ENCODE measurements at places on chromosomes 5 and 9.

GRCh38 chr5:176692839-176693476 lies 45.7 kb downstream of the TSPAN17 start:
- H3K4me3 ChIP-seq = no peak overlapping the region
- H3K36me3 ChIP-seq = no peaks in the 10 kb centered on the region
- peaks cover 5% of the 10 kb centered on the region for H3K4me1 ChIP-seq
- peaks cover 73% of the 10 kb centered on the region for H3K27me3 ChIP-seq
- no peak overlapping the region for H3K27ac ChIP-seq
- DNase-seq = no peak

- H3K4me1 ChIP-seq = no peaks in the 10 kb centered on the region
- DNase-seq = no peak
- peaks cover 8% of the 10 kb centered on the region for H3K27me3 ChIP-seq
- no peak overlapping the region for H3K27ac ChIP-seq
- no peaks in the 10 kb centered on the region for H3K36me3 ChIP-seq
These were observed 63.6 kb downstream of the MAST4 start for GRCh38 chr5:66659780-66660179.

DNA sequence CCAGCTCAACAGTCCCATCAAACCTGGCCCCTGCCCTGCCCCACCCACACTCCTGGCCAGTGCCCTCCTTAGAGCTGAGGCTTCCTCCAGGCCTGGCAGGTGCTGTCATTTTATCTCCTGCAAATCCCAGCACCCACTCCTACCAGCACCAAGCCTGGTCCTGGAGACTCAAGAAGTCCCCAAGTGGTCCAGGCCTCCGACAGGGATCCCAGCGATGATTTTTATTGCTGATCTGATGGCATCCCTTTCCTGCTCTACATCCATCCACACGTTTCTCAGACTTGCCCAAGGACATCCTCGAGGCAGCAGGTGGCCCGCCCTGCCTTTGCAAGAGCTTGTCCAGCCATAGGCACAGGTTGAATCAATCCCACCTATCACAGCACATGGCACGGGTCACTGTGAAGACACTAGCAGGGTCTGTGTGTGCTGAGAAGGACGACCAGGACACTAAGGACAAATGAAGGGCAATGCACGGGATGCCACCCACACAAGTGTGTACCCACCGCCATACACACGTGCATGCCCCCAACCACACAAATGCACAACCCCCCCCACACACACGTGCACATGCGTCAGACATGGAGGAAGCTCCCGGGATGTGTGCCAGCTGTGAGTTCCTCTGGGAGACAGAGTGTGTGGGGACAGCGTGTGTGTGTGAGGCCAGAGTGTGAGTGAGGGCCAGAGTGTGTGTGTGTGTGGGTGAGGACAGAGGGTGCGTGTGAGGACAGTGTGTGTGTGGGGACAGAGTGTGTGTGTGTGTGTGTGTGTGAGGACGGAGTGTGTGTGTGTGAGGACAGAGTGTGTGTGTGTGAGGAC lies 62.4 kb upstream of the UBAC1 start:
- DNase-seq = no peak
- H3K27me3 ChIP-seq = peaks cover 45% of the 10 kb centered on the region
- no peak overlapping the region for H3K4me3 ChIP-seq
- no peaks in the 10 kb centered on the region for H3K4me1 ChIP-seq
- H3K27ac ChIP-seq = no peak overlapping the region
- H3K36me3 ChIP-seq = peaks cover 8% of the 10 kb centered on the region

- H3K27me3 ChIP-seq = no peaks in the 10 kb centered on the region
- peaks cover 17% of the 10 kb centered on the region for H3K36me3 ChIP-seq
- DNase-seq = no peak
These were observed 412 bp downstream of the RIOK2 start for GRCh38 chr5:97182571-97183099.

DNA sequence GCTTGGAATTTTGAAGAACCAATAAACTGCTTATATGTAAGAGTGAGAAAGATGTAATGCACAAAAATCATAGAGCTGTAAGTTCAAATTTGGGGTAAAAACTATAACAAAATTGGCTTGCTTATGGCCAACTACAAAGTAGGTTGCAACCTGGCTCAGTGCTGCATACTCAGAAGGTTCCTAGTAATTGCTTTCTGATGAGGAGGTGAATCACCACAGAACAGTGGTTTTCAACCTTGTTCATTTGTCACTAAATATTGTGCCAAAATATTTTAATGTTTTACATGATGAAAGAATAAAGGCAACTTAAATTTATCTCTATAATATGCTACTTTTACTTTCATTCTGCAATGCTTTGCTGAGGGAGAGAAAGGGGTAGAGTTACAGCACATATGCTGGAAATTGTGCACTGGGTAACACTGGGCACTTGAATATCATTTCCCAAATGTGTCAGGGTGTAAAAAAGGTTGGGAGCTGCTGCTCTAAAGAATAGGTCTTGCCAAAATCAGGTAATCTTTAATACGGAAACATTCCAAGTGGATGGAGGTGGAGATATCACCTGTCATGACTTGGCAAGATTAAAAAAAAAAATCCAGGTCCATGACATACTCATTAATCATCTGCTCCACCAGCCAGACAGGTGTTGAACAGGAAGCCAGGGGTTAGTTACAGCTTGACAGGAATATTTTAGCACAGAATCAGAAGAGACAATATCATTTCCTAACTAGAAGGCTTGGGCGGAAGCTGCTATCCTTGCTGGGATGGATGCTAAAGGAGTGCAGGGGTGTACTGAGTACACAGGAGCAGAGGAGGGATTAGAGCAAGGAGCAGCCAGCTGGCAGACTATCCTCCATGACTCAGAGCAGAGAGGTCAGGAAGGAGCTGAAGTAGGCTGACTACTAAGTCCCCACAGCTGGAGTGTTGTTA lies 34.6 kb upstream of the CCL21 start:
- no peaks in the 10 kb centered on the region for H3K4me1 ChIP-seq
- peaks cover 40% of the 10 kb centered on the region for H3K27me3 ChIP-seq
- no peak for DNase-seq
- no peak overlapping the region for H3K27ac ChIP-seq

GRCh38 chr5:60436518-60436917 lies 263.4 kb downstream of the DEPDC1B start:
- H3K27me3 ChIP-seq = no peaks in the 10 kb centered on the region
- H3K27ac ChIP-seq = no peak overlapping the region
- peaks cover 7% of the 10 kb centered on the region for H3K4me1 ChIP-seq
- no peak overlapping the region for H3K4me3 ChIP-seq
- H3K36me3 ChIP-seq = peaks cover 10% of the 10 kb centered on the region

DNA sequence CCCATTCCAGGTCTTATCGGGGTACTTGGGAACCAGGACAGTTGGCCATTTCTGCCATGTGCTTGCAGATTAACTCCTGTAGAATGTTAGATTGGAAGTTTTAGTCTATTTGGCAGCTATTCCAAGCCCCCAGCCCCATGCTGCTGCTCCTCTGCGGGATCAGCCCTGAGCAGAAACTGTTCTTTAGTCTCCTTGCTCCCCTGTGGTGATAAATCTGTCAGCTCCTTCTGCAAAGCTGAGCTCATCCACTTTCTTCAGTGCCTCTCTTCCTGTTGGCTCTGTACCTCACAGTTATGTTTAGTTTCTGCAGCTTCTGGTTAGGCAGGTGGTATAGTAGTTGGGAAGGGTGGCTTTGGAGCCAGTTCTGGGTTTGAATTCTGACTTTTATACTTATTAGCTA lies 170.4 kb downstream of the GRIA1 start:
- no peak for DNase-seq
- no peak overlapping the region for H3K4me3 ChIP-seq
- no peak overlapping the region for H3K27ac ChIP-seq
- H3K4me1 ChIP-seq = no peaks in the 10 kb centered on the region

DNA sequence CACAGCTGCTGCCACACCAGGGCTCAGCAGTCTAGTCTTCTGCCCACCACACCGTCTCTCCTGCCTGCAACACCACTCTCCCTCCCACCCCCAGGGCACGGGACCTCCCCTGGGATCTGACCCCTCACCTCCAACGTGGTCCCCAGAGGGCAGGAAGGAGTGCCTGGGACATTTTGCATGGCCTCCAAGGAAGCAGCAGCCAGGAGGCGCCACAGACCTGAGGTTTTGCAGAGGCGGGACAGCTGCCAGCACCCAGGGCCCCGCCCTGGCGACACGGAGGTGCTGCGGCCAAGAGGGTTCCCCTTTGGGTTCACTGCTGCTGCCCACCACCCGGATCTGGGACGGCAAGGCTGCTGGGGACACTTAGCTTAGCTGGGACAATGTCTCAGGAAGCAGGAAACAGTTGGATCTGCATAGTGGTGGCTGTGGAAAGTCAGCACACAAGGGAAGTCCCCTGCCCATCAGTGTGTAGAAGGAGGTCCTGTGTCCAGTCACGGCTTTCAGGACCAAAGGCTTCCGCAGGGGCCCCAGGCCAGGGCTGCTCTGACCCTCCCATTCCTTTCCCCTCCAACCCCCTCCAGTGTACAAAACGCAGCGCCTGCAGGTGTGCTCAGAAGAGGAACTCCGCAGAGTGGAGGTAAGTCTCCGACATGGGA lies 13.8 kb downstream of the PROP1 start:
- H3K27me3 ChIP-seq = peaks cover 64% of the 10 kb centered on the region
- DNase-seq = no peak
- peaks cover 24% of the 10 kb centered on the region for H3K4me1 ChIP-seq
- H3K27ac ChIP-seq = no peak overlapping the region
- no peaks in the 10 kb centered on the region for H3K36me3 ChIP-seq

GRCh38 chr5:159550951-159551350 lies 220.7 kb upstream of the IL12B start:
- H3K27ac ChIP-seq = no peak overlapping the region
- no peaks in the 10 kb centered on the region for H3K4me1 ChIP-seq
- DNase-seq = no peak
- H3K4me3 ChIP-seq = no peak overlapping the region
- H3K36me3 ChIP-seq = peaks cover 7% of the 10 kb centered on the region

DNA sequence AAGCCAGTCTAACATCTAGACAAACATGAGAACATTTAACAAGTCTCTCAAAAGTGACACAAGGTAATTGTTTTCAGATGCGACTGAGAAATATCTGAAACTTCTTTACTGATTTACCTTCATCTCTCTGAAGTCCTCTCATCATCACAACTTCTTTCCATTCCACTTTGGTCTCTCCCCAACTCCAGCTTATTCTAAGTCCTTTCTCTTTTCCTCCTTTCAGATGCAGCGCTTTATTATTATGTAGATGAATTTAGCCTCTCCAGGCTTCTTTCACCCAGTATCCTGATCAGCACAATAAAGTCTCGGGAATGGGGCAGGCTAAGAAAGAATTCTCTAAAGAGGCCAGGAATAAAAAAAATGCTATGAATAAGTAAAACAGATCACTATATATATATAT lies 128.0 kb downstream of the KCTD16 start:
- DNase-seq = no peak
- H3K27me3 ChIP-seq = peaks cover 11% of the 10 kb centered on the region
- H3K27ac ChIP-seq = no peak overlapping the region
- no peaks in the 10 kb centered on the region for H3K4me1 ChIP-seq

DNA sequence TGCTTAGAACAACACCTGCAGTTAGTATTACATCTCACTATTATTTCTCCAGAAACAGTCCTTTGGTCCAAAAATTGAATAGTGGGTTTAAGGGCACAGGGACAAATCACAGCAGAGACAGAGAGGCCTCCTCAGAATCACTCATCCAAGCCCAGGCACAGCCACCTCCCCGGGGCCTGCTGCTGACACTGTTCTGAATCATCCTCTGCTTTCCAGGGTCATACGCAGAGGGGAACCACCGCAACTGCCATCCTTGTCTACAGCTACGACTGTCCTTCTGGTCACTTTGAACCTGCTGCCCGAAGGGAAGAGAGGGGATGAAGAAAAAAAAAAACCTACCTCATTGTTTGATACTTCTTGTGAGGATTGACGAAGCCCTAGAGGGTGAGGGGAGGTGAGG lies 35.3 kb upstream of the MAN2A1 start:
- H3K36me3 ChIP-seq = no peaks in the 10 kb centered on the region
- H3K27me3 ChIP-seq = peaks cover 5% of the 10 kb centered on the region
- no peak overlapping the region for H3K27ac ChIP-seq
- no peak for DNase-seq

GRCh38 chr5:174177976-174178605 lies 132.6 kb downstream of the NSG2 start:
- no peak overlapping the region for H3K4me3 ChIP-seq
- DNase-seq = no peak
- H3K27ac ChIP-seq = no peak overlapping the region
- H3K36me3 ChIP-seq = no peaks in the 10 kb centered on the region
- no peaks in the 10 kb centered on the region for H3K4me1 ChIP-seq
- H3K27me3 ChIP-seq = peaks cover 13% of the 10 kb centered on the region

DNA sequence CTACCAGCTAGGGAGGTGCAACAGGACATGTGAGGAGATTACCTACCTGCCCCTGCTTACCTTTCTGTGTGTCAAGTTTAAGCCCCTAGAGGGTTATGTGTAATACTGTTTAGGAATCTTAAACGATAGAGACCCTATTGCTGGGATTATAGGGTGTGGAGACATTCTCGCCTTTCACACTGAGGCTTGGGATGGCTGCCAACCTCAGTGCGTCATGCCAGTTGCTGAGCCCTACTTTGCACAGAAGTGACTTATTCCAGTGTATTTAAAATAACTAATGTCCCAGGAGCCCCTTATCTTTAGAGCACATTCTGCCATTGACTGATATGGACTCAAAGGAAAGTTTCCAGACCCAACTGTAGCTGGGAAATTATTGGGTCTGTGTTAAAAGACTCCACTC lies 76.6 kb upstream of the XPA start:
- H3K36me3 ChIP-seq = peaks cover 2% of the 10 kb centered on the region
- H3K27me3 ChIP-seq = peaks cover 61% of the 10 kb centered on the region
- no peak overlapping the region for H3K27ac ChIP-seq
- no peak for DNase-seq
- H3K4me3 ChIP-seq = no peak overlapping the region

DNA sequence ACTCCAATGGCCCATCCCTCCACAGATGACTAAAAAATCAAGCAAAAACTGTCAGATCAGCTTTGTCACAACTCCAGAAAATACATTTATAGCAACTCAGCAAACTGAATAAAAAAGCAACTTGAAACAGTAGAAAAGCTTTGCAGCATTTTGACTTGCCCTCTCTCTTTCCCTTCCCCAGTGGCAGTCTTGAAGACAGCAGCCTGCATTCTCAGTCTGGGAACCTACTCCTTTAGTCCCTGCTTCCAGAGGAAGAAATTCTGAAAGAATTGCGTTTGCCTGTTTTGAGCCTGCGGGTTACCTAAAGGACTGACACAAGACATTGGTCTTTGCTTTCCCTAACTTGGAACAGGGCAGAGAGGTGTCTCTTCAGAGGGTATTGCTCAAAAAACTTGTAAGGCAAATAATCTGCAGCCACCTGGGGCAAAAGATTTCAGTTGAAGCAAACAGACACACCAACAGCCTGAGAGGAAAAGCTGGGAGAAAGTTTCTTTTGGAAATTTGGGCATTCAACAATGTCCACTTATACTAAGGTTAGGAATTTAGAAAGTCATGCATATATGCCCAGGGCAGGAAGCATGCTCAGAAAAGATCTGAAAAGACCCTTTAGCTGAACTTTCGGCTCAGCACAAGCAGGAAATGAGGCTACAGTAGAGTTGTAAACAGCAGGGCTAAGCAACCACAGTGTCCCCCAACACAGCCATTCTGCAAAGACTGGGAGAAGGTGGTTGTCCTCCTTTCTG lies 15.2 kb upstream of the SLC35D2 start:
- no peak for DNase-seq
- H3K4me3 ChIP-seq = no peak overlapping the region
- H3K36me3 ChIP-seq = peaks cover 24% of the 10 kb centered on the region
